Panc1 (cell line): ENCODE measurements at places on chromosomes 12 and 14.

DNA sequence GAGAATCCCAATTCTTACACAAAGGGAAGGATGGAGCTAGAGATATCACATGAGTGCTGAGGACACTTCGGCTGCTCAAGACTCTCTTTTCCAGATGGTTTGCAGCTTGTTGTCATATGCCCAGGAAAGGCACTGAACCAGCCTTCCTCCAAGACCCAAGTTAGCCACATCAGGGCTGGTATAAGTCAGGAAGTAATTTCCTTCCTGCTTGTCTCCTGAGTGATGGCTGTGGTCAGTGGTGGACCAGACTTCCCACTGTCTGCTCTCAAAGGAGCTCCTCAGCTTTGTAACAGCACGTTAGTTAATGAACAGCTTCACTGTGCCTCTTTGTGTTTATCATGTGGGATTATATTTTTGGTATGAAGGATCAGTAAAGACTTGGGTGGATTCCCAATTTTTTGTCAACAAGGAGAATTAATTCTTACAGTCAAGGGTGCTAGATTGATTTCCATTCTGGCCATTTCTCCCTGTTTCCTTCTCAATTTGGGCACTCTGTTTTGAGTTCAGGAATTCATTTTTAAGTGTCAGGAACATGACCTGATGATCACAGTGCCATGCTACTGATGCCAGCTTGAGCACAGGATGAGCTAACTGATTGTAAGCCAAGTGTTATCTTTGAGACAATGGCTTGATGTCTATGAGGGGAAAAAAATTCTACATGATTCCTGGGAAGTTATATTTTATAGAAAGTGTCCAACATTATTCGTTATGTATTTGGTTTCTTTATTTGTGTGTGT is 145.8 kb downstream of the GCH1 start:
- DNase-seq: no peak

DNA sequence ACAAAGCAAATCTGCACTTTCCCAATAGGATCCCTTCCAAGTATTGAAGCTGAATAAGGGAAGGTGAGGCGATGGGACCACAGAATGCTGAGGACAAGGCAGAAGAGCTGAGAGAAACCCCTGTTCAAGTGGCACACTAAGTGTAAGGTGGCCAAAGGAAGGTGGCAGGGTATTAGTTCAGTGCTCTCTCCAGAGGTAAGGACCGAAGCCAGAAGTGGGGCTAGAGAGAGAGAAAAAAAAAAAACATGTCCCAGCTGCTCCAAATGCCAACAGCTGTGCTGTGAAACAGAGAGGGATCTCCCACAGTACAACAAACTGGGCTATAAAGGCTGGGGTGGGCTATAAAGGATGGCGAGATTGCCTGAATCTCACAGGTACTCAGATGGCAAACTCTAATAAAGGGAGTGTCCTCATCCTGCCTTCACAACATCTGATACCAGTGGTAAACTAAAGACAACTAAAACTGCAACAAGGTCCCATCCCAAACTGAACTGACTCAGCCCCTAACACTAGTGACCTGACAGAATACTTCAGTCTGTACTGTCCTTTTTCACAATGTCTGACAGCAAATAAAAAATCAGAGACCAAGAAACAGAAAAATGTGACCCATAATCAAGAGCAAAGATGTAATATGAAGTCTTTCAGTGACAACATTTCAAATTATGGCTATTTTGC is 47.9 kb downstream of the CDK17 start:
- no peak for DNase-seq

GRCh38 chr12:106527356-106527755 is 55.4 kb upstream of the RFX4 start:
- no peak for DNase-seq

DNA sequence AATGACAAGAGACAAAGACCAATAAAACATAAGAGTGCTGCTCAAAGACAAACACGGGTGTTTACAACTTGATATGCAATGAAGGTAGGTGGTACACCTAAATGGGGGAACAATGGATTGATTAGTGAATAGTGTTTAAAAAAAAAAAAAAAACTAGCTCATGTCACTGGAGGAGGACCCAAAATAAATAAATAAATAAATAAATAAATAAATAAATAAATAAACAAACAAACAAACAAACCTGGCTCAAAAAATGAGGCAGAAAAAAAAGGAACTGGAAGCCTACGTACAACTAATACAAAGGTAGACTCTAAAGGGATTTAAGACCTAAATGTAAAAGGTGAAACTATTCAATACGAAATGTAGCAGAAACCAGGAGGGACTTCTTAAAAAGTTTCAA is 18.6 kb downstream of the NAP1L1 start:
- no peak for DNase-seq

GRCh38 chr14:50744231-50744630 is 76.1 kb upstream of the SAV1 start:
- DNase-seq: no peak

GRCh38 chr12:19277711-19278110 is 148.2 kb downstream of the PLEKHA5 start:
- DNase-seq: no peak

DNA sequence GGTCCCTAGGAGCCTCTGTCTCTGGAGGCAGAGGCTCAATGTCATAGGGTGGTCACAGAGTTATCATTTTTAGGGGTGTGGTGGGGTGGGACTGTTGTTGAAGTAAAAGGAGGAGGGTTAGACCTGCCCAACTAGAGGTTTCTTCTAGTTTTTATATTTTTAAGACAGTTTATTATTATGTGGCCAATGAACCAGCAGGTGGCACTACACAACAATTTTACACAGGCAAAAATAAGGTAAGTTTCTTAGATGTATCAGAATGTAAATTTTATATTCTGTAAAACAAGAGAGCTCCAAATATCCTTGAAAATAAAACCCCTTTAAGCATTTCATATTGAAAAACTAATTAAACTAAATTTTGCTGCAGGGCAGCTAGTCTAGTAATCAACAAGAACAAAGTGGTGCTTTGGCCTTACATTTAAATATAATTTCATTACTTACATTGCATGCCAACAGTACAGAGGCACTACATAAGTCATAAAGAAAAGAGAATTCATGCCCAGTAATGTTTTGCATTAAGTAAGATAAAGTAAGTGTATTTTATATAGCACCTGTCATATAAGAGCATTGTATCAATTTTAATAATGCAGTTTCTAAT is 22.2 kb upstream of the OVCH1 start:
- DNase-seq: peak; percentile 42

DNA sequence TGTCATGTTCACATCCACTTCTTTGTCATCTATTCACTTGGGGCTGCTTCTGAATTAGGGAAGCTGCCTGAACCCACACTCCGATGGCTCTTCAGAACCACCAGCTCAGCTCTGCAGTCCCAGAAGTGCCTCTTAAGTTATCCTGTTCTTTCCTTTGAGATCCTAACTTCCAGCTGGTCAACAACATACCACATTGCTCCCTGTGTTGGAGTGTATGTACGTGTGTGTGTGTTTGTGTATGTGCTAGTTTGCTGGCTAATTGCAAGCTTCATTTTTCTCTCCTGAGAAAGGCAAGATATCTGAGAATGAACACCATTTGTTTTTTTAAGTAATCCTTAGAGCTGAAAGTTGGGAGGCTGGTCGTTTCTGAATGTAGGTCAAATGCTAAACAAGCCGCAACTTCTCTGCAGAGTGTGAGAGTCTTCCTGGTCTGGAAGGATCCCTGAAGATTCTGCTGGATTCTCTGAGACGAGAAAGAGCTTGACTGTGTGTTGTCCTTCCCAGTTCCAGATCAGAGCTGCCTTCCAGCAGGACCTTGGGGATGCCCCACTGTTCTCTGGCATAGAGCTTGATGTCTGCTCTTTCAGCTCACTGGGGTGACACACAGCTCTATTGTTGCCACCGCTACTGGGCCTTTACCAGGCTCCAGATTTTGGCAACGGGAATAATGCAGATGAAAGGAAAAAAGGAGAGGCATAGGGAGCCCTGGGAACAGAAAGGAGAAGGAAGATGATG is 839 bp downstream of the GSG1 start:
- DNase-seq: no peak

DNA sequence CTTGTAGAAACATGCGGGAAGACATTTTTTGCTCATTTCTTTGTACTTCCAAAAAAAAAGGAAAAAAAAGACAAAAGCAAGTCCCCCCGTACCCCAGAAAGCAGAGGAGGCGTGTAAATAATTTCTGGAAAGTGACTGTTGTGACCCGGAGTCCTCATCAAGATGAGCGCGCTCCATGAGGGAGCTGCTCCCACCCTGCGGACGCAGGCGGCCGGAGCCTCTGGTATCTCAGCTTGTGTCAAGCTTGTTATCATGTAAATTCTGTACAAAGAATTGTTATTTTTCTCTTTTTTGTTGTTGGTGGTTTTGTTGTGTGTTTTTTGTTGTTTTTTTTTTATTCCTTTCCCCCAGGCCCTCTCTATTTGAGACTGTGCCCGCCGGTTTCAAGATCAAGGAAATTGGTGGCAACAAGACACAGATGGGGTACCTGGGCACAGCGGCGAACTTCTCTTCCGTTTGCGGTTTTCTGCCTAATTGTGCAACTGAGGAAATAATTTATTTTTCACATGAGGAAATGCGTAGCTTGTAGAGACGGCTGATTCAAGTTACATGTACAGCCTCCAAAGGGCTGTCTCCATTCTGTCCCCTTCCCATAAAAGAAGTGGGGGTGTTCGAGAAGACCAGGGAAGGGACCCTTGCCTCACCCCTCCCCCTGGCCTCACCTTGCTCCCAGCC is 27.0 kb downstream of the HPD start:
- no peak for DNase-seq

GRCh38 chr14:68736471-68736871 is 56.4 kb downstream of the ZFP36L1 start:
- DNase-seq: no peak

- no peak for DNase-seq
Observed at GRCh38 chr14:53183056-53183455, 29.9 kb upstream of the DDHD1 start.

- DNase-seq: no peak
Observed at GRCh38 chr12:39553476-39553875, 66.1 kb downstream of the ABCD2 start.

DNA sequence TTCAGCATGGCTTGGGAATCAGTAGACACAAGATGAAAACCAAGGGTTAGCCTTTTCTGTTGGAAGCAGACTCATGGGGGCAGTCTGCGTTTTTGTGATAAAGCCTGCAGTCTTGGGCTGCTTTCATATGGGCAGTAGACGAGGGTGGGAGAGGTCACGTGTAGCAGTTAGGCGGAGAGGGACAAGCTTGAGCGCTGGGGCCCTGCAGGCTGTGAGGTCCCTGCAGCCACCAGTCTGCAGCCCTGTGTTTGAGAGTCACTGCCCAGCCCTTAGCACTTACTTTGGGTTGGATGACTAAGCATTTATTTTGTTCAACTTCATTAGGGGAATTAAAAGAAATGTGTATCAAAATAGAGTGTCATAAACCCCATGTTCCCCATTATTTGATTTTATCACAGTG is 37.2 kb downstream of the EP400 start:
- DNase-seq: no peak

GRCh38 chr14:52023518-52023917 is 34.2 kb downstream of the RTRAF start:
- no peak for DNase-seq

GRCh38 chr14:24734917-24735500 is 101.0 kb upstream of the GZMB start:
- no peak for DNase-seq

DNA sequence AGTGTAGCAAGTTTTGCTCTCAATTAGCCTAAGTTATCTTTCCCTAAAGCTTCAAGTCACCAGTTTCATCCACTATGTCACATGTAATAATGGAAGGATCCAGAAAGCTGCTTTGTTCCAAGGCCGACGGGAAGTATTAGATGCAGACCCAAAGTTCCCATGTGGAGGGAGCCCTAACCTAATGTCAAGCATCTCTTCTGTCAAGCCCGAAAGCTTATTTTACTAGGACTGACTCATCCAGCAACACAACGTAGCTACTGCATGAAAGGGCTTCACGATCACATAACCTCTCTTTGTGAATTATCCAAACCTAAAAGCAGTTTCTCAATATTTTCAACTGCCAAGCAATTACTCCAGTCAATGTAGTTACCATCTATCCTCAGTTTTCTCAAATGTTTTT is 133.4 kb downstream of the SLC6A15 start:
- DNase-seq: no peak

GRCh38 chr12:116365606-116366455 is 88.3 kb upstream of the MED13L start:
- DNase-seq: no peak

GRCh38 chr12:81167694-81168093 is 89.8 kb downstream of the ACSS3 start:
- no peak for DNase-seq

DNA sequence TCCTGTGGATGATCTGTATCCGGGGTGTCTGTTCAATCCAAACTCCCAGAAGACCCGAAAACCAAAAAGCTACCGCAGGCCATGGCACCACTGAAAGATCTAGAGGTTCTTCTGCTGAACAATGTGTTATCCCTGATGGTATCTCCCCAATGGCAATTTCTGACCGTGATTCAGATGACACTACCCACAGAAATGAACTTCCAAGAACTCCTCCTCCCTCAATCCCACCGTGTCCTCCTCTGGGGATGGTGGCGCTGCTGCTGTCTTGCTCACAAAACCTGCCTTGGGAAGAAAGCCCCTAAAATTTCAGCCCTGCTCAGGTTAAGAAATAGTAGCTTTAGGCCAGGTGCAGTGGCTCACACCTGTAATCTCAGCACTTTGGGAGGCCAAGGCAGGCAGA is 7.8 kb downstream of the CRACR2A start:
- DNase-seq: no peak

DNA sequence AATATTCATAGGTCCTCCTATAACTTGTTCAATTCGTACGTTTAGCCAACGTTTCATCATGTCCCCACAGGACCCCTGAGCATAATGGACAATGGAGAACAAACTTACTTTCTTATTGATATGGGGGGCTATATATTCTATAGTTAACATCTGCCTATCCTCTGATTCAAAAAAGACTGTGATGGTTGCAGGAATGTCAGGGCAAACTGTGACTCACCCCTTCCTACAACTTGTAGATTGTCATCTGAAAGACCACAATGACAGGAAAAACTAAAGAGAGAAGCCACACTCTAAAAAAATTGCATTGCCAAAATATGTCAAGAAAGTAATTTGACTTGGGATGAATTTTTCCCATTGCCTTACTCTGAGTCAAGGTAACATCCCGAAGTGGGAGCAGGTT is 50.8 kb downstream of the CATSPERB start:
- no peak for DNase-seq

- DNase-seq: no peak
Observed at GRCh38 chr12:126667339-126667738, 1599.6 kb upstream of the TMEM132C start.

DNA sequence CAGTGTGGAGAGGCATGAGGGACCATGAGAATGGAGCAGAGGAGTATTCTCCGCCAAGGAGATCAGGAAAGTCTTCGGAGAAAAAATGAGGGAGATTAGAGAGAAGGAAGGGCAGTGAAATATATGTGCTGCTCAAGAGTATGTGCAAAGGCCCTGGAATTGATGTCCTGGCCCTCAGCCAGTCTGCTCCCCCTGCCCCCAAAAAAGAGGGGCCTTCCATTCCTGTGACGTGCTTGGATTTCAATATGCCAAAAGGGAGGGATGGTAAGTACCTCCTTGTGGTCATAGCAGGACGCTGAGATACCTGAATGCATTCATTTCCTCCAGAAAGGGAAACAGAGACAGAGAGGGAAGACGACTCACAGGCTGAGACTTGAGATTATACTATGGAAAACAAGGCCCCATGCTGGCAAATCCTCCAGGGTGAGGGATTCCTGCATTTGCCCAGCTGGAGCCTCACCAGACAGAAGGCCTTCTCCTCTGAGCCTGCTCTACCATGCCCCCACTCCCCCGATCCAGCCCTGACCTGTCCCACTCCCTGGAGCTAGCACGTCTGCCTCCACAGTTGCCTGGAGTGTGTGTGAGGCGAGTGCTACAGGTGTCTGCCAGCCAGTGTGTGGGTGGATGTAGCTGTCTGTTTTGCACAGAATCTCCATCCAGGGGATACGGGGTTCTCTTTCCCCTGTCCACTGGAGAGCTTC is 3.9 kb upstream of the RARG start:
- DNase-seq: no peak
